ENCODE measurements at places on chromosomes 7 and 10.

DNA sequence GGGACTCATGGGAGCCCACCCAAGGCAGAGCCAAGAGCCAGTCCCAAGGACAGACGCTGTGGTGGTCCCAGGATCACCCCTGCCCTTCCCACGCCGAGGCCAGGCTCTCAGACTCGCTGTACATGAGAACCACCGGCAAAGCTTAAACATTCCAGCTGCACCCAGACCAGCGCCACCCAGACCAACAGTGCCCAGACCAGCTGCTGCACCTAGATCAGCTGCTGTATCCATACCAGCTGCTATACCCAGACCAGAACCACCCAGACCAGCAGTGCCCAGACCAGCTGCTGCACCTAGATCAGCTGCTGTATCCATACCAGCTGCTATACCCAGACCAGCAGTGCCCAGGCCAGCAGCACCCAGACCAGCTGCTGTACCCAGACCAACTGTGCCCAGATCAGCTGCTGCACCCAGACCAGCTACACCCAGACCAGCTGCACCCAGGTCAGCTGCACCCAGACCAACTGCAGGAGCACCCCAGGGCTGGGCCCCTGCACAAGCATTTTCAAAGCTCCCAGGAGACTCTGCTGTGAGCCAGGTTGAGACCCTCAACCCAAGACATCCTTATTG is 47.9 kb upstream of the CNPY1 start:
- DNase-seq = no peak

GRCh38 chr10:34491678-34492077 is 323.4 kb downstream of the PARD3 start:
- no peak for DNase-seq

- DNase-seq = no peak
Observed at GRCh38 chr7:72446591-72447462, 34.7 kb upstream of the CALN1 start.

DNA sequence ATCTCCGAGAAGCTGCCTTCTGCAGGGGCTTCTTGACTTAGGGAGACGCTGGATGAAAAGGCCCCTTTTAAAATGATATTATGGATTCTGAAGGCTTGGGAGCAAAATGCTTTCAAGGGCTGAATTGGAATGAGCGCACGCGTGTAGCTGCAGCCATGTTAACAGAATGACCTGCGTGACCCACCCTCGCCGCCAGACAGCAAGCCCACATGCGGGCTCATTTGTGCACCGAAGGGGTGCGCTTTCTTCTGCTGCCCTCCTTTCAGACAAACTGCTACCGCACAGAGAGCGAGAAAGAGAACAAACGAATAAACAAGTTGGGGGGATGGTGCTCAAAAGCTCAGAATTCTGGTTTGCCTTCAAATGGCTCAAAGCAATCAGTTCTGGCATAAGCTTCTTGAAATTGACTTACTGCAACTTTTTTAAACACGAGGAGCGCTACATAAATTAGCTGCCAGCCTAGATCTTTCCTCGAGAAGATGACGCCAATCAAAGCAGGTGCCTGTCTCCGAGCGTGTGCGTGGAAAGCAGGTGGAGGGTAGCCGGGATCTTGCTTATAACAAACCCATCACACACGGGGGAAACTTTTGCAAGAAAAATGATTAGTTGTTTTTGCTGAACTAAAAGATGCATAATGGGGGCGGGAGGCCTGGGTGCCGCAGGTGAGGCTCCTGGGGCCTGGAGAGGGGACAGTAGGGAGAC is 268.4 kb downstream of the MAD1L1 start:
- no peak for DNase-seq
